CD4-positive, alpha-beta T cell treated with Interleukin-15 for 4 hours (primary cell): ENCODE measurements at places on chromosomes 4 and X.
A peak's percentile ranks its signal among the peaks of the same experiment; 100 is the strongest.

- peak; percentile 1 for DNase-seq
These were observed 116.3 kb upstream of the NALF2 start for GRCh38 chrX:69387567-69388487.

GRCh38 chr4:59664771-59665170, 1535.4 kb upstream of the ADGRL3 start:
- no peak for DNase-seq

DNA sequence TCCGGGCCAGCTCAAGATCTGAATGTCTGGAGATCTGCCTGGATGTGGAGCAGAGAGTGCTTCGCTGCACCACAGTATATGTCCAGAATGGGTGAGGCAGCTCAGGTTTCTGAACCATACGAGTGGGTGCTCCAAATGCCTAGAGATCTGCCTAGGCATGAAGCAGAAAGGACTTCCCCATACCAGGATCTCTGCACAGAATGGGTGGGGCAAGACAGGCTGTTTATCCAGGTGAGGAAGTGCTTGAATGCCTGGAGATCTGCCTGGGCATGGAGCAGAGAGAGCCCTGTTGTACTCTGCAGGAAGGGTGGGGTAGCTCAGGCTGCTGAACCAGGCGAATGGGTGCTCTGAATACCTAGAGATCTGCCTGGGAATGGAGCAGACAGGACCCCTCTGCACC, 45.4 kb upstream of the MAGEC2 start:
- no peak for DNase-seq

GRCh38 chrX:137062915-137063617, 29.3 kb upstream of the GPR101 start:
- DNase-seq, result no peak

- no peak for DNase-seq
These were observed 85.7 kb upstream of the EXOC1L start for GRCh38 chr4:55733932-55734331.

DNA sequence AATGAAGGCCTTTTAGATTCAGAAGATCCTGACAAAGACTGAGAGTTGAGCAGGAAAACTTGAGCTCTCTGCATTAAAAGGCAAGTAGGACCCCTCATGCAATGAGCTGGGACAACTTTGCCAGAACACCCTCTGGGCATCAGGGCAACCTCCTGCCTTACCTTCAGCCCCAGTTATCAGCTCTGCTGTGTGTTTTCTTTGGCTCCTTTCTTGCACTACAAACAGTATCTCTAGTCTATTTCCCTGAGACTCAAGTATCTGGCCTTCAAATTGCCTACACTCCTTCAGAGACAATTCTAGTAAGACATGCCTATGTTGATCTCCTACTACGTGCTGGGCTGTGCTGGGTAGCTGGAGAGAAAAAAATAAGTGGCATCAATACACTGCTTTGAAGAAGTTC, 192.2 kb downstream of the MID1IP1 start:
- DNase-seq, result no peak

GRCh38 chr4:54819034-54819433, 161.3 kb downstream of the KIT start:
- DNase-seq, result no peak

- DNase-seq, result no peak
These were observed 23.7 kb downstream of the SULT1E1 start for GRCh38 chr4:69836287-69836686.

DNA sequence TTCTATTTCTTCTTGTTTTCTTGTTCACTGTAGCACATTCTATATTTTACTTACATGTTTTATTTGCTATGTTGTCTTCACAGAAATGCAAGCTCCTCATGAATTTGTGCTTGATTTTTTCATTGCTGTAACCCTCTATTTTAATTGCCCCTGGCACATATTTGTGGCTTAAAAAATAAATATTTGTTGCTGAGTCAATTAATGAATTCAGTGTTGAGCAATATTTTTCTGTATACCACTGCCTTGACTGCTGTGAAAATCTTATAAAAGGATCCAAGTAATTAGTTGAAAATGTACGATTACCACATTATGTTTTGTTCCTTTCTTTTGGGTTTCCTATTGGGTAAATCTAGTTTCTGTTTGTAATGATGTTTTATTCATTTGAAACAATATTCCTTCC, 68.5 kb downstream of the FAM47A start:
- no peak for DNase-seq

GRCh38 chr4:106687026-106687425, 318.4 kb upstream of the GIMD1 start:
- DNase-seq, result no peak

- no peak for DNase-seq
These were observed 48.6 kb upstream of the HGFAC start for GRCh38 chr4:3393171-3393570.

GRCh38 chr4:19030536-19030935, 1009.0 kb upstream of the LCORL start:
- no peak for DNase-seq

DNA sequence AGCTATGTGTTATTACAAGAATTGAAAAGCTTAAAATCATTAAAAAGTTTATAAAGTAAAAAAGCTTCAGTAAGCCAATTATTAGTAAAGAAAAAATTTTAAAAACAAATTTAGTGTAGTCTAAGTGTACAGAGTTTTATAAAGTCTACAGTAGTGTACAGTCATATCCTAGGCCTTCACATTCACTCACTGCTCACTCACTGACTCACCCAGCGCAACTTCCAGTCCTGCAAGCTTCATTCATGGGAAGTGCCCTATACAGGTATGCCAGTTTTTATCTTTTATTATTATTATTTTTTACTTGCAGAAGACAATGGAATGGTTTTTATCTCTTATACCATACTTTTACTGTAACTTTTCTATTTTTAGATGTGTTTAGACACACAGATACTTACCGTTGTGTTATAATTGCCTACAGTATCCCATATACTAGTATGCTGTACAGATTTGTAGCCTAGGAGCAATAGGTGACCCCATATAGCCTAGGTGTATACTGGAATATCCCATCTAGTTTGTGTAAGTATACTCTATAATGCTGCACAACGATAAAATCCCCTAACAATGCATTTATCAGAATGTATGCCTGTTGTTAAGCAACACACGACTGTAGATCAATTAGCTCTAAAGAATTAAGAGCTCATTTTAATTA, 230.7 kb downstream of the DCLK2 start:
- DNase-seq, result no peak

DNA sequence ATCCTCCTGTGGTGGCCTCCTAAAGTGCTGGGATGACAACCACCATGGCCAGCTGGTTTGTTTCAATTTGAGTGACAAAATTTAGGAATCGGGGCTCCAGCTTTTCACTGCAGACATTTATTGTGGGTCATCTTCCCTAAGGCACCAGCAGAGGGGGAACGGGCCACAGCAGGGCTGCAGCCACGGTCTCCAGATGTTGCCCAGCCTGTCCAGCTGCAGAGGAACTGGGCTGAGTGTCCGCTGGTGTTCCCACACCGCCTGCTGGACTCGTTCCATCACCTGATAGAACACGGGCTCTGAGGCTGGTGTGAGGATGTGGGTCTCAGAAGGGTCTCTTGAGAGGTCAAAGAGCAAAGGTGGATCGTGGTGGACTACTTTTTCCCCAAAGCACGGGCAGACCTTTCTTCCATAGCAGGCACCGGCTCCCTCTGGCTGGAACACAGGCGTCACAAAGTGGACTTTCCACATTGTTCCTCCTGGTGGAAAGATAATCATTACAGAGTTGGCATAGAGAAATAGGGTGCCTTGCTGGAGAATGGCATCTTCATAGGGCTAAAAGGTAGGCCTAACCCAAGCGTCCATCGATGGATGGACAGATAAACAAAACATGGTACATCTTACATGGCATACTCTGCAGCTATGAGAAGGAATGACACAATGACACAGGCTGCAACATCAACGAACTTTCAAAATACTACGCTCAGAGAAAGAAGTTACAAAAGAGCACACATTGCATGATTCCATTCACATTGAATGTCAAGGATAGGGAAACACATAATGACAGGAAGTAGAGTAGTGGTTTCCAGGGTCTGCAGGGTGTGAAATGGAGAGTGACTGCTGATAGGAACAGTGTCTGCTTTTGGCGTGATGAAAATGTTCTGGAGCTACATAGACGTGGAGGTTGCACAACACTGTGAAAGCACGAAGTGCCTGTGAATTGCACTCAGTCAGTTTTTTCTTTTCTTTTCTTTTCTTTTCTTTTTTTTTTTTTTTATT, 5.9 kb upstream of the ARSD start:
- DNase-seq, result no peak

- peak; percentile 72 for DNase-seq
These were observed 5.8 kb upstream of the TET2 start for GRCh38 chr4:105140684-105141490.
